NCI-H748 treated with DMSO at 0.1 percent for 48 hours (cell line): ENCODE measurements at places on chromosomes 2 and 18.

DNA sequence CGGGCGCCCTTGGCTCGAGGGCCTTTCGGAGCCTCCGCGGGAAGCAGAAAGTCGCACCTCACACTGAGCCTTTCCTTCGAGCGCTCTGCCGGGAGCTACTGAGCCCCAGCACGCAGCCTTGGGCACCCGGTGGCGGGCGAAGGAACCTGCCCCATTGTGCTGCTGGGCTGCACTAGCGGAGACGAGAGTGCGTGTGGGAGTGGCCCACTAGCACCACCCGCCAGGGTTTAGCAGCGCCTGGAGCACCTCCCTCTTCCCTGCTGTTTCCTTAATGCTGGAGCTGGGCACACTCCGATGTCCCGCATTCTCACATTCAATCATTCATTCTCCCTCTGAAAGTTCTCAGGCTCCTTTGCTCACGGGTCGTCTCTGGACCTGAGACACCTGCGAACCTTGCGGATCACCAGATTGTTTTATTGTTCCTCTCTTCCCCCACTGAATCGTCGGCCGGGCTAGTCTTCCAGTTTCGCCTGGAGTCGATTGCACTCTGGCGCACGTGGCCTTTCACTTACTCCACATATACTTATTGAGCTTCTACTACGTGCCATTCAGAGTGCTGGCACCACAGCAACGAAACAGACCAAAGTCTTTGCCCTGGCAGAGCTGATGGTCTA lies 8.5 kb upstream of the PAX3 start:
- DNase-seq = peak; percentile 15

DNA sequence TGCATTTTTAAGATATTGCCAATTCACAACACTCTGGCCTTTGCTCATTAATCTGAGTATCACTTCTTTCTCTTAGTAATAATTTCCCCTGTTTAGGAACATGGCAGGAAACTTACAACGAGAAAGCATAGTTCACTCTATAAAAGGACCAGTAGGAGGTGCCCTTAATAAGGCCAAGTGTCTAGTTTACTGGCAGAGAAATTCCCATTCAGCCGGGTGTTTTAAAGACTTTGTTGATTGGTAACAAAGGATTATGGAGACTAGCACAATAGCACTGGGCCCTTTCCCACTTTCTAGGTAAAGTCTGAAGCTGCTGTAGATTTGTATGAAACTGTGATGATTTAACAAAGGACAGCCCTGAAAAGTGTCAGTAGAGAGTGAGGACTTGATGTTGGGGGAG lies 3.1 kb downstream of the DCC start:
- peak; percentile 72 for DNase-seq

GRCh38 chr18:23548275-23548674 lies 38.0 kb downstream of the NPC1 start:
- DNase-seq = no peak

- no peak for DNase-seq
Observed at GRCh38 chr18:76453057-76453561, 41.9 kb downstream of the ZNF516 start.

DNA sequence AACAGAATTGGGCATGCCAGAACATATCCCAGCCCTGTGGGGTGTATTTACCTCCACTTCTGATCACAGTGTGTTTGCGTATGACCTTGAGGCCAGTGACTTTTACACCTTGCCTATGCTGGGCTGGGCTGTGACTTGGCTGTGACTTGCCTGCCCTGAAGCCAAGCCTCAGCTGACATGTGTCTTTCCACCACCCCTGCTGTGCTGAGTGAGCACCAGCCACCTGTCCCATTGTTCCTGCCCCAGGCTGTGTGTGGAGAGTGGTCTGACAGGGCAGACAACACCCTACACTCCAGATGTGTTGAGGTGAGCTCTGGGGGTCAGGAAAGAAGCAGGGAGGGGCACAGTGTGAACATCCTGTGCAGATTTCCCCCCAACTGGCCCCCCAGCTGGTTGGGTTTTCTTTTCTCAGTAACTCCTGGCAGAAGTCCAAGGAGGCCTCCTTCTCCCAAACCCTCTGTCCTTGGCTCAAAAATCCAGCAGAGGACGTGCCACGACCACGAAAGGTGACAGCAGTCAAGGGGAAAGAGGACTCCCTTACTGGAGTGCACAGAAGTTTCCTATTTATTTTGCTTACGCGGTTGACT lies 5.1 kb upstream of the STEAP3 start:
- DNase-seq = peak; percentile 19

GRCh38 chr2:44843086-44843485 lies 98.4 kb upstream of the SIX3 start:
- peak; percentile 88 for DNase-seq

- DNase-seq = no peak
Observed at GRCh38 chr2:66577321-66578053, 142.6 kb downstream of the MEIS1 start.

GRCh38 chr2:95346231-95346737 lies 49.1 kb downstream of the KCNIP3 start:
- DNase-seq = no peak

DNA sequence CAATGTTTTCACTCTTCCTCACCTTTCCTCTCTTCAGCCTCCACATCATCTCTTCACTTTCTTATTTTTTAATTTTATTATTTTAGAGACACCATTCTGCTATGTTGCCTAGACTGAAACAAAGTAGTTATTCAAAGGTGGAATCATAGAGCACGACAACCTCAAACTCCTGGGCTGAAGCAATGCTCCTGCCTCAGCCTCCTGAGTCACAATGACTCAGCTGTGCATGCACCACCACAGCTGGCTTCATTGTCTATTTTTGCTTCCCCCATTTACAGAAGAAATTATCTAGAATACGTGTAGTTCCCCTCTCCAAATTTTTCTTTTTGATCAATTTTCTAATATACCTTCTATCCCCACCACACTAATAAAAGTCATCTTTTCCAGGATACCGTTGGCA lies 911.5 kb upstream of the SOX11 start:
- DNase-seq = no peak

GRCh38 chr18:35861367-35862118 lies 110.9 kb upstream of the RMP24 start:
- DNase-seq = no peak

DNA sequence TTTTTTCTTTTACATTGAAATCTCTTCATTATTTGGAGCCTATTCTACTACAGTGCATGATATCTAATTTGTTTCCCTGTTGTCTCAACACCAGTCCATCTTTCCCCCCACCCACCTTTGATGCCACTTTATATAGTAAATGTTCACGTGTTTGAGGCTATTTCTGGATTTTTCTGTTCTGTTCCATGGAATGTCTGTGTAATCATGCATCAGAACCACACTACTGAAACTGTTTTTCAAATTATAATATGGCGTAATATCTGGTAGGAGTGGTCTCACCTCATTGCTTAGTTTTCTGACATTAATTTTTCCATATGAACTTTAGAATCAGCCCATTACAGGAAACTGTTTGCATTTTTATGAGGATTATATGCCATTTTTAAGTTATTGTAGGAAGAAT lies 19.1 kb upstream of the NARS1 start:
- no peak for DNase-seq

DNA sequence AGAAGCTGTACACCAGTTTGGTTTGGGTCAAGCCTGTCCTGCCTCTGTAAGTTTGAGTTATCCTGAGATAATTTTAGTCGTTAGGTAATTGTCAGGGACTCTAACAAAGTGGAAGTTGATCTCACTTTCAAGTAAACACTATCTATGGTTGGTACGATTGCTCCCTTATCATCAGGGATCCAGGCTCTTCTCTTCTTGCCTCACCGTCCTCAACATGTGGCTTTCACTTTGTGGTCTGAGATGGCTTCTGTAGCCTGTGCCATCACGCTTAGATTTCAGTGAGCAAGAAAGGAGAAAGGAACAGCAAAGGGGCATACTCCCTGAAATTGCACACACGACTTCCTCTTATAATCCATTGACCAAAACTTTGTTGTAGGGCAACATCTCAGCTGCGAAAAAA lies 115.6 kb downstream of the CTAGE1 start:
- no peak for DNase-seq

GRCh38 chr2:161204846-161205245 lies 44.6 kb downstream of the TANK start:
- no peak for DNase-seq

DNA sequence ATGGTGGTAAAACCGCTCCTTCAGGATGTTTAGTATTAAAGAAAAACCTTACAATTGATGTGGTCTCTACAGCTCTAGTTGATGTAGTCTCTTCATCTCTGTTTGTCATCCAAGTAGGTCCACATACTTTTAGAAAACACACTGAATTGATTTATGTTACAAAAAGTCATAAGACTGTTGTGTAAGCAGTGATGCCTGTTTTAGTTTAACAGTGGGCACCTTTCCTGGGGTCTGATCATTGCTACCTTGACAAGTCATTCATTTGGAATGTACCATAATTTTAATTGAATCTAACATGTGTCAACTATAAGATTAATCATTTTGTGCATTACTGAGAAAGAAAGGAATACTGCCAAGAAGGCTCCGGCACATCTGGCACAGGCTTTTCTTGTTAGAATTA lies 34.3 kb downstream of the GIGYF2 start:
- DNase-seq = no peak

- no peak for DNase-seq
Observed at GRCh38 chr2:16687955-16688354, 22.3 kb upstream of the CYRIA start.

DNA sequence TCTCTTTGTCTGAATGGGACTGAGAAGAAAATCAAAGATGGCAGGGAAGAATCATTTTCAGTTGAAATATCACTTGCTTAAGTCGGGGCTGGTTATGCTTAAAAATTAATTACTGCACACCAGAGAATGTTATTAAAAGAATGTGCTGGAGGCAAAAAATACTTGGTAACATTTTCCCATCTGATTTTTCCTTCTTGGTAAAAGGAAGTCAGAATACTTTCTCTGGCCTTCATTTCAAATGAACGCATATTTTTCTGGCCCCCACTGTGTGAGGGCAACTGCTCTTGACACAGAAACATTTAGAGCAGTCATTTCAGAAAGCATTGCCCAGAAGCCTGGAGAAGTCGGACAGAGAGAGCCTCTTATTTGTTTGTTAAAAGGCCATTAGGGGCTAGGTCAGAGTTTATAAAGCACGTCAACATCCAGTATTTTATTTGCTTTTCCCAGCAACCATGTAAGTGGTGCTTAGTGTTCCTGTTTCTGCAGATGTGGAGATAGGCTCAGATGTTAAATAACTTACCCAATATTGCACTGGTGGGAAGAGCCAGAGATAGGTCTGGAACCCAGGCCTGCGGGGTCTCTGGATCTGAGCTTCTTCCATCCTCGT lies 32.9 kb upstream of the LYPD6B start:
- no peak for DNase-seq

DNA sequence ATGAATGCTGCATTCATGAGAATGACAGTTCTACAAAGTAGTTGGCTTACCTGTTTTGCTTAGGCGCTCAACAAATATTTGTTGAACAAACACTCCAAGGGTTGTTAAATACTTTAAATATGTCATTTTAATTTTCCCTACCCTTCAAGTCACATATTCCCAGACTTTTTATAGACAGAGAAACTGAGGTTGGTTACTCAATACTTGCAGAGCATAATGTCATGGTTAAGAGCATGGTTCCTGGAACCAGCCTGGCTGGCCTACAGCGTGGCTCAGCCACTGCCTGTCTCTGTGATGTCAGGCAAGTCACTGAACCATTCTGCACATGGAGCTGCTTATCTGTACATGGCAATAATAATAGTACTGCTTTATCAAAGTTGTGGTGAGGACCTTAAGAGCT lies 120.0 kb upstream of the STK17B start:
- no peak for DNase-seq

GRCh38 chr18:47696870-47697269 lies 233.6 kb downstream of the SMAD2 start:
- DNase-seq = no peak

GRCh38 chr18:54828281-54828881 lies at the start of gene RAB27B:
TSS of gene RAB27B (plus strand) at chr18:54828477. CDS start at chr18:54877586, 49,109 bp downstream.
- DNase-seq = peak; percentile 70

GRCh38 chr2:171956135-171956825 lies 34.0 kb downstream of the HAT1 start:
- DNase-seq = no peak

GRCh38 chr2:174209325-174209724 lies 39.0 kb downstream of the OLA1 start:
- DNase-seq = no peak

DNA sequence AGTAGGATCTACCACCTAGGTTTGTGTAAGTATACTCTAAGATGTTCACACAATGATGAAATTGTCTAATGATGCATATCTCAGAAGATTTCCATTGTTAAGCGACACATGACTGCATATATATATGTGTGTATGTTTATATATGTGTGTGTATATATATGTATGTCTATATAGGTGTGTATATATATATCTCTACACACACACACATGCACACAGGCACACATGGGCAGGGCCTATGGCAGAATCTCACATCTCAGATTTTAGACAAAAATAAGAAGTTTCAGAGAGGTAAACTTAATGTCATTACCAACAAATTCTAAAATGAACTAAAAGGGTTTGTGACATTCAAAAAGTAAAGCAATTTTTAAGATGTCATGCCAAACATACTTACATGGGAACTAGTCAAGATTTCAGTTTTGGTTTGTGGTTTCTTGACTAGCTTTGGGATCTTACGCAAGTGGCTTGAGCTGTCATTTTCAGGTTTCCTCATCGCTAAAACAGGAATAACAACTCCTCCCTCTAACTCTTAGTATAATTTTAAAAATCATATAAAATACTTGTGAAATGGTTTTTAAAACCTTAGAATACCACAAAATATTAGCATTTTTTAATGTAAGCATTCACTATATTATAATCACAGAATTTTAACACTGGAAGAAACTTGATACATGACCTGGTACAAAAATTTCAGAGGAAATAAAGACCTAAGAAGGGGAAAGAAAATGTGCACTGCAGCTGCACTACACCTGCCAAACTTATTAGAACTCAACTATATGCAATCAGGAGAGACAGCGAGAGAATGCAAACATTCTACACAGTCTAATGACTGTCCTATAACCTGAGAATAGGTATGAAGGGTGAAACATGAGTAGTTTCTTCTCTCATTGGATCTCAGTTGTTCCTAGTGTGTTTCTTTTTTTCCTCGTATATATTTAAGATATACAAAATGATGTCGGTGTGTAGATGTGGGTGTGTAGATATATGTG lies 75.7 kb downstream of the TTC21B start:
- DNase-seq = no peak

- DNase-seq = no peak
Observed at GRCh38 chr2:37226863-37227262, 4.5 kb downstream of the CEBPZ start.

GRCh38 chr18:40926679-40927078 lies 1028.4 kb upstream of the PIK3C3 start:
- no peak for DNase-seq

GRCh38 chr2:46701152-46701551 lies 214.5 kb downstream of the MCFD2 start:
- no peak for DNase-seq
